Activated CD8-positive, alpha-beta T cell treated with anti-CD3 and anti-CD28 coated beads for 36 hours (primary cell): ENCODE measurements at places on chromosomes 13 and 19.

GRCh38 chr19:14614099-14614412, 31.2 kb downstream of the CLEC17A start:
- no peak for DNase-seq

GRCh38 chr13:77001963-77002587, 10.2 kb downstream of the CLN5 start:
- DNase-seq: no peak

- DNase-seq: no peak
Observed at GRCh38 chr19:15595069-15595468, 19.9 kb upstream of the CYP4F8 start.

GRCh38 chr13:30690282-30691188, 44.8 kb upstream of the ALOX5AP start:
- no peak for DNase-seq

DNA sequence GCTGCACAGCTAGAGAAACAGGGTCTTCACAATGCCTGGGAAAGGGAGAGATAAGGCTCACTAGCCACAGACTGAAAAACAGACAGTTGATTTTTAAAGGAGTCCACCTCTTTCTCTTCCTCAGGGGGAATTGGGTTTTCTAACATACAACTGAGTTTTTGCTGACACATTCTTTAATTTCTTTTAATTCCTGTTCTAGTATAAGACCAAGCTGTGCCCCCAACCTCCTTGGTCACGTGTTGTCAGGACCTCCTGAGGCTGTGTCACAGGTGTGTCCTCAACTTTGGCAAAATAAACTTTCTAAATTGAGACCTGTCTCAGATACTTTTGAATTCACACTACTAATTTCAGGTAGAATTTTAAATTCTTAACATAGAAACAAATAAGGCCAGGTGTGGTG, 12.1 kb upstream of the ZNF492 start:
- no peak for DNase-seq

GRCh38 chr13:113360446-113360845, 3.5 kb downstream of the GRTP1 start:
- no peak for DNase-seq
